ENCODE measurements at places on chromosomes 3 and 15.

GRCh38 chr3:20323307-20323927 is 137.4 kb upstream of the SGO1 start:
- no peak for DNase-seq

- no peak for DNase-seq
Measured at GRCh38 chr15:73313861-73314260, 54.9 kb downstream of the HCN4 start.

GRCh38 chr3:50290161-50290641 is 2.0 kb downstream of the IFRD2 start:
- no peak for DNase-seq

- no peak for DNase-seq
Measured at GRCh38 chr3:185851959-185852358, 27.1 kb upstream of the IGF2BP2 start.

- no peak for DNase-seq
Measured at GRCh38 chr3:133832802-133833144, 27.2 kb downstream of the SRPRB start.

GRCh38 chr3:58596834-58597518 is 19.8 kb upstream of the FAM107A start:
- DNase-seq, result no peak

- DNase-seq, result no peak
Measured at GRCh38 chr15:80434926-80435720, 30.9 kb downstream of the ARNT2 start.

GRCh38 chr3:17431004-17431403 is 311.4 kb downstream of the TBC1D5 start:
- no peak for DNase-seq

GRCh38 chr15:43286074-43286473 is 19.3 kb upstream of the TGM5 start:
- no peak for DNase-seq

GRCh38 chr3:161372321-161373260 is 1.3 kb upstream of the SPTSSB start:
- no peak for DNase-seq

GRCh38 chr3:138139691-138140090 is 7.5 kb upstream of the A4GNT start:
- DNase-seq, result no peak

DNA sequence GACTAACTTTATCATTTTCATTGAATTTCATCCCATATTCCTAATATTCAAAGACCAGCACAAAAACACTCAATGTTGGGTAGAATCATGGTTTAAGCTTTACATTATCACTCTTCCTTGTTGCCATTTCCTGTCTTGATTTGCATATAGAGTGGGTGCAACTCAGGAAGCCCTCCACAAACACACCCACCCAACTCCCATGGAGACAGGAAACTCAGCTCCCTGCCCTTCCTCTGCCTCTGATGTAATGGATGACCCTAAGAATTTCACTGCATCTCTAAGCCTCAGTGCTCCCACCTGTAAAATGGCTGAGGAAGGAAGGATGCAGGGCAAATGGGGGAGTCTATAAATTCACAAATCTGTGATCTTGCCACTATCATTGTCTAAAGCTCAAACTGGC is 98.1 kb upstream of the BFSP2 start:
- no peak for DNase-seq

DNA sequence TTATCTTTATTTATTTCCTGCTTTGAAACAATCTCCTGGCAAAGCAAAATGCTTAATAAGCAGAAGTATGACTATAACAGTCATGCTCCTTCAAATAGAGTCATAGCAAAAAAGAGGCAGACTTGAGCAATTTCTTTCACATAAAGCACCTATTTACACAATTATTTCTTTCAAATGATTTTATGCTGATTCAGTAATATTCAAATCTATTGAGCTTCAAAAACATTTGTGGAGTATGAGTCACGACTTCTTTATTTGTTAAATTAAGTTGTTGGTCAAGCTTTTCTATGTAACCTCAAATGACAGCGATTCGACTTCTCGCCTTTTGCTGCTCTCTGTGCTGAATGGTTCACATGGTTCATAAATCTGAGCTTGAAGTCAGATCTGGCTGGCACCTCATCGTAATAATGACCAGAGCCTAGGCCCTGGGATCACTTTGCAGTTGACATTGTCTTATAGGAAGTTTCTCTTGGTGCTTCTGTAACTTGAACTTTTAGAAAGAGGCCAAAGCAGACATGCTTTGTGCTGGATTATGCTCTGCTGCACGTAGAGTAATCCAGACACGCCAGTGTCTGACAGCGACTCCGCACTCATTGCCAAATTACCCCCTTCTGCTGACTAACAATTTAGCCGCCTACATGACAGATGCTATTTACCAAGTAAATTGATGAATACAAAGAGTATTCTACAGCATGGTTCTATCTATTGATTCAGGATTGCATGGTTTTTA is 139.0 kb downstream of the MCTP2 start:
- no peak for DNase-seq

DNA sequence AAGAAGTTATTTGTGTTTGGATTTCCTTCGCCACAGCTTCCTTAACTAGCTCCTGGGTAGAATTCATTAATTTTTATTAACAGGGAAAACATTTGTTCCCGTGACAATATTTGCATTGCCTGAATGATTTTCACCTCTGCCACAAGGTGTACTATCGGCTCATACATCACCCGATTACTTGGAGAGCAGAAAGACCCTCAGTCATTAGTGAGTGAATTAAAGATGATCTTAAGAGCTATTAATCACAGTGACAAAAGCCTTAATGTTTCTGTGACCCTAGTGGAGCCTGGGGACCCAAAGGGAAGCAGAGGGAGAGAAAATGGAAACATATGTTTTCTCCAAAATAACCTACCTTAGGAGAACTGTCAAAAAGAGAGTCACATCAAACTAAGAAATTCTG is 228.3 kb downstream of the MECOM start:
- DNase-seq, result no peak

DNA sequence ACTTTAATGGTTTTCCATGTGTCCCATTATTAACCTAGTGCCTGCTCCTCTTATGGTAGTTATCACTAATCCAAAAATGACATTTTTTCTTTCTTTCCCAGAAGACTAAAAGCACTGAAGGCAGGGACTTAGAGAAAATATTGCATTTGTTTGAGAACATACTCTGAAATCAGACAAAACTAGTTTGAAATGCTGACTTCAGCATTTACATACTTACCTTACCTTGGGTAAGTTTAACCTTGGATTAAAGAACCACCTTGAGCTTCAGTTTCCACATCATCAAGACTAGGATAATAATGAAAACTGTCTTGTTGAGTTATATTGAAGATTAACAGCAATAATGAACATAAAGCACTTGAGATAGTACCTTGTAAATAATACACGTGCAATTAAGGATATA is 413.0 kb downstream of the SOX2 start:
- DNase-seq, result no peak

DNA sequence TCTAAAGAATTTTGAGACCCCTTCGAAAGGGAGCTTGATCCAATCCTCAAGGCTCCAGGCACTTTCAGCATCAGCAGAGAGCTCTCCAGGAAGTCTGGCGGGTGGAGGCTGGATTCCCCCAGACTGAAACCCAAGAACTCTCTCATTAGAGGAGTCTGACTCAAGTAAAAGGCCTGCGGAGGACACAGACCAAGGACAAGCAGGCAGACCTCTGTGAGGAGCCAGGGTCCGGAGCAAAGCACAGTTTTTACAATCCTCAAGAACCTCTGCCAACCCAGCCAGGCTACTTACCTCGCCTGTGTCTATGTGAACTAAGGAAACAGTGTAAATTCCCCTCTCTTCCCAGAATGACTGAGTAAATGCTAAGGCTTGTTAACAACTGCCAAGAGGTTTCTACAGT is 86.2 kb downstream of the FBN1 start:
- DNase-seq, result peak; percentile 67

DNA sequence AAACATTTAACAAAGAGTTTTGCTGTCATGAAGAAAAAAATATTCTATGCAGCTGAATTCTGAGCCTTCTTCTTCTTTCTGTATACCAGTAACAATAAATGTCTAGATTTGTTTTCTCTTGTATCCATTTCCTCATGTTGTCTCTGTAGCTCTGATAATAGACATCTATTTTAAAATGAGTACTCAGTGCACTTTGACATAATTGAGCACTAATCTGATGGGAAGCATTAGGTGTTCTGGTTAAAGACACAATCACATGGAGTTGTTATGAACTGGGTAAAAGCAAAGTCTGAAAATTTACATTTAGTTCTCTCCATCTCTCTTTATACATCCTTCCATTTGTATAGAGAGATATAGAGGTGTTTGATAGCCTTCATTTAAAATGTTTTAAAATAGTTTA is 230.0 kb downstream of the BCHE start:
- DNase-seq, result no peak

DNA sequence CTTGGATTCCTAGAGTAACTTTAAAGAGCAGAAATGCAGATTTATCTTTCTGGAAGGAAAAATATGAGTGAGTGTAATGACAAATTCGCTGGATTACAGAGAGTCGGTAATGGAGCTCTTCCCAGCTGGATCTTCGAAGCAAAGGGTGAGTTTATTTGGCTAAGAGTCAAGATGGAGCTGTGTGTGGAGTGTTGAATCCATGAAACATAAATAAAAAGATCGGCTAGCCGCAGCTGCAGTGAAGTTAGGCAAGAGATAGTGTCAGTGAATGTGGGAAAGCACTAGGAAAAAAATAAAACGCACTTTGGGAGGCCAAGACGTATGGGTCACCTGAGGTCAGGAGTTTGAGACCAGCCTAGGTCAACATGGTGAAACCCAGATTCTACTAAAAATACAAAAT is 10.3 kb downstream of the NAALADL2 start:
- DNase-seq, result no peak

DNA sequence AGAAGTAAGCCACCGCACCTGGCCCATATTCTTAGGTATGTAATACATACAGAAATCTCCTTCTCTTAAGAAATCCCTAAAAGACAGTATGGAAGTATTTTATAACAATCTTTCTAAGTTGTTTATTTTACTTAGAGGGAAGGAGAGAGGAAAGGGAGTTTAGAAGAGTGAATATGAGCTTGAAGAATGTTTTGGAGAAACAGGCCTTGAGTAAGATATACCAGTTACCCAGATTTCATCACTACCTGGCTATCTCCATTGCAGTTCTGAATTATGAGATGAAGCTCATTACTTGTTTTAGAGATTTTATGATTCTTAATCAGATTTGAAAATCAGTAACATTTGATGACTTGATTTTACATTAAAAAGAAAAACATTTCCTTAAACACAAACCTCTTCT is 71.9 kb downstream of the DCUN1D1 start:
- DNase-seq, result no peak

Data from tibial artery (tissue), 4 donors.